ENCODE measurements at places on chromosomes 6 and 20.

- no peak for DNase-seq
Measured at GRCh38 chr6:39590871-39591393, 134.3 kb downstream of the KIF6 start.

GRCh38 chr6:7974938-7975763 is 64.6 kb upstream of the TXNDC5 start:
- DNase-seq = peak; percentile 66

- no peak for DNase-seq
Measured at GRCh38 chr6:95576998-95577303, 384 bp upstream of the MANEA start.

DNA sequence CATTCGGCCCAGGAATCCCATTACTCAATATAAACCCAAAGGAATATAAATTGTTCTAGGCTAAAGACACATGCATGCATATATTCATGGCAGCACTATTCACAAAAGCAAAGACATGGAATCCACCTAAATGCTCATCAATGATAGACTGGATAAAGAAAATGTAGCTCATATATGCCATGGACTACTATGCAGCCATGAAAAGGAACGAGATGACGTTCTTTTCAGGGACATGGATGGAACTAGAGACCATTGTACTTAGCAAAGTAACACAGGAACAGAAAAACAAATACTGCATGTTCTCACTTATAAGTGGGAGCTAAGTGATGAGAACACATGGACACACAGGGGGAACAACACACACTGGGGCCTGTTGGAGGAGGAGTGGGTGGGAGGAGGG is 769.5 kb downstream of the TBC1D32 start:
- DNase-seq = no peak

- no peak for DNase-seq
Measured at GRCh38 chr6:80366714-80367113, 260.2 kb downstream of the BCKDHB start.

- DNase-seq = no peak
Measured at GRCh38 chr6:158572653-158573541, 13.0 kb downstream of the TMEM181 start.

GRCh38 chr6:48110436-48111142 is 408 bp downstream of the PTCHD4 start:
- no peak for DNase-seq

- DNase-seq = no peak
Measured at GRCh38 chr20:57128044-57128757, 138.2 kb downstream of the BMP7 start.

DNA sequence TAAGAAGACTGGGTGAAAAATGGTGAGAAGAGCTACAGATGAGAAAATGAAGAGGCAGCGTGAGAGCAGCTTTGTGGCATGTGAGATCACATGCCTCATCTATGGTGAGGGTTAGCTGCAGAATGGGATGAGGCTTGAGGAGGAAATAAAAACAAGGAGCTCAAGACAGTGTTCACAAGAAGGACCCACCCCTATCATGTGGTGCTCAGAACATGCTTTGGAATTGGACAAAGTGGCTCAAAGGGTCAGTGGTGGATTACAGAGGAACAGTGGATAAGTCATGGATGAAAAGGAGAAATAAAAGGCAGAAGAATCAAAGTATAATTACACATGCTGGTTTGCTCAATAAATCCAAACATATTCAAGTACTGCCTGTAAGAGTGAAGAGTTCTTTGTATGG is 126.9 kb upstream of the UST start:
- no peak for DNase-seq

- DNase-seq = no peak
Measured at GRCh38 chr6:108610957-108611586, 50.4 kb downstream of the FOXO3 start.

DNA sequence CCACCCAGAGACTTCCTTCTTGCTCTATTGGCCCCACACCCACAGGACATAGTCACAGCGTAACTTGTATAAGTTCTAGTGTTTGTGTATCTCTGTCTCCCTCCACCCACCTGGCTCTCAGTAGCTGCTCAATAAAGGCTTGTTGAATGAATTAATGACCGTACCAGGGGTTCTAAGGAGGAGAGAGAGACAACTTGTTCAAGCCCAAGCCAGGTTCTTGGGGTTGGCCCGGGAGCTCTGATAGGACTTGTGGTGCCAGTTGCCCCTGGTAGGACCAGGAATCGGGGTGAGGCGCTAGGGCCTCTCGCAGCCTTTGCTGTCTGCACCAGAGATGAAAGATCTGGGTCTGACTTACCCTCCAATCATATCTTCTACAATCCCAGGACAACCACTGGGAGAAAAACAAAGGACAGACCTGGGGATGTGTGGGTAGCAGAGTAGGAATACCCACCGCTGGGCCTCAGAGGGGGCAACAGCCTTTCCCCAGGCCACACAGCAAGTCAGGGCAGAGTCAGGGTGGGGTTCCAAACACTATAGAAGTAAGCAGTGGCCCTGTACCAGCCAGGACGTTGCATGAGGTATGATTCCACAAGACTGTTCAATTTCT is 5.3 kb upstream of the TGM2 start:
- no peak for DNase-seq

- DNase-seq = no peak
Measured at GRCh38 chr20:41509316-41510200, 108.6 kb downstream of the CHD6 start.

DNA sequence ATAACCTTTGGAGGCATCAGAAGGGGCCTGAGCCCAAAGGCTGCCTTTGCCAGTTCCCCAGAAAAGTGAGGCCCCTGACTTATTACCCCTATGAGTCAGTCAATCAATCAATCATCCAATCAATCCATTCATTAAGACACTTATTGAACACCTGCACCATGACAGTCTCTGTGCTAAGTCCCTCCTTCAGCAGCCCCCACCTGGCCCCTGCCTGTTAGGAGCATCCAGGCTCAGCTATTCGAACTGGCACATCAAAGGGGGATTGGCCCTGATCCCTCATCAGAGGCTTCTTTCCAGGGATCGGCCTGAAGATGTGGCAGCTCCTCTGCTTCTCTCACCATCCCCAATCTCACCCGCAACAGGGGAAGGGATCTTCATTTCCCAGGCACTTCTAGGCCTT is 27.7 kb upstream of the VEGFA start:
- no peak for DNase-seq

GRCh38 chr20:58822748-58823730 is 27.7 kb downstream of the GNAS-AS1 start:
- no peak for DNase-seq

GRCh38 chr6:138528137-138528536 is 28.8 kb upstream of the NHSL1 start:
- no peak for DNase-seq

- DNase-seq = no peak
Measured at GRCh38 chr6:9131616-9132015, 696.3 kb upstream of the SLC35B3 start.

DNA sequence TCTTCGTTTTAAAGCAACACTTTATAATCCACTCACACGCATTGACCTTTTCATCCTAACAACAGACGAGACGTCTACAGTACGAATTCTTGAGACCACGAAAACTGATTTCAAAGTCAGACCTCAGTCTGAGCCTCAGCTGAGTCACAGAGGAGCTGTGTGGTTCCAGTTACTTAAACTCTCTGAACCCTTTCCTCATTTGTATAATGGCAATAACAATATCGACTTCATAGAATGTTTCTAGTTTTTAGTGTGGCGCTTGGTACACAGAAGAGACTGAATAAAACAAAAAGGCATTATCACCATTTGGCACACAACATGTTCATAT is 236.9 kb downstream of the ATXN1 start:
- DNase-seq = no peak

DNA sequence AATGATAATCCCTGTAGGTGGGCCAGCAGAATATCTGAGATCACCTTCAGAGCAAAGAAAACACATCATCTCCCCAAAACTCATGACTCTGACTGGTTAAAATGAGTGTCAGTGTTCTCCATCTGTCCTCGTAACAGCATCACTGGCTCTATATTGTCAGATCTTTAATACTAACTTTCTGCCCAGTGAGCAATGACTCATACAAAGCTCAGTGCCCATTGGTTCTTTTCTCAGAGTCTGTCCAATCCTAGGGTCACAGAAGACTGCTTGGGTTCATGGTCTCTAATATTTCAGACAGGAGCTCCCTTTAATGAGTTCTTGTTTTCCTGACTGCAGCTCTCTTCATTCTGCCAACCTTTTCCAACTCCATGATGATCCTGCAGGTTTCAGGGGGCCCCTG is 36.4 kb downstream of the HLA-DPB1 start:
- no peak for DNase-seq

GRCh38 chr20:43055181-43055884 is 134.4 kb downstream of the PTPRT start:
- no peak for DNase-seq

GRCh38 chr6:55992546-55992945 is 117.2 kb upstream of the BMP5 start:
- DNase-seq = no peak

DNA sequence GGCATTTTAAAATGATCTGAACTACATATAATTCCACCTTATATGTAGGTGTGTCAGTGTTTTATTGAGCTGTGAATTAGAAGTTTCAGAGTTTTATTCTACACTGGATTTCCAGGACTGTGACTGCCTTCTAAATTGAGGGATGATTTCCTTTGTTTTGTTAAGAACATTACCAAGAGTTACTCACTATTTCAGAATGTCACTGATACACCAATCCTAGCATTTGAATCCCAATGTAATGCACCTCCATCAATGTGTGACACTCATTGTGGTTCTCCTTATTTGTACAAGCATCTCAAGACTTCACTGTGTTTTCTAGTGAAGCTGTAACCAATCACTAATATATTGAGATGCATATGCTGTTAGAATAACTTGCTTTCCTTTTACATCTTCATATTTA is 86.8 kb downstream of the PLCB1 start:
- DNase-seq = no peak

GRCh38 chr6:142947714-142948480 is 2.9 kb upstream of the HIVEP2 start:
- DNase-seq = no peak

DNA sequence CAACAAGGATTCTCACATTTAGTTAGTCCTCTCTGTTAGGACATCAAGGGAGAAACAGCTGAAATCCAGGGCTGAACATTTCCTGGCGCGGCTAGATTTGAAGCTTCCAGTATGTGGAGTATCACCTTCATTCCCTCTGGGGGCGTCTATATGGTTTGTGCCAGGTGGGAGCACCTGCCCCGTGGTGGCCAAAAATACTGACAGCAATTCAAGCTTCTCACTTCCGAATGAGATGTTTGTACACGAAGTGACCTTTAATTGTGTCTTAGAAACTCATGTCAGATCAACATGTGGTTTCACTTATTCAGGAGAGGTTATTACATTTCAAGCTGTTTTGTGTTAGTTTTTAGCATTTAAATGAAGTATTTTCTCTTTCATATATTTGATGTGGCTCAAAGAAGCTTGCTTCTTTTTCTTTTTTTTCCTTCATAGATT is 67.3 kb upstream of the ZNF217 start:
- DNase-seq = no peak

GRCh38 chr6:167647737-167648470 is 178.8 kb upstream of the AFDN start:
- no peak for DNase-seq

DNA sequence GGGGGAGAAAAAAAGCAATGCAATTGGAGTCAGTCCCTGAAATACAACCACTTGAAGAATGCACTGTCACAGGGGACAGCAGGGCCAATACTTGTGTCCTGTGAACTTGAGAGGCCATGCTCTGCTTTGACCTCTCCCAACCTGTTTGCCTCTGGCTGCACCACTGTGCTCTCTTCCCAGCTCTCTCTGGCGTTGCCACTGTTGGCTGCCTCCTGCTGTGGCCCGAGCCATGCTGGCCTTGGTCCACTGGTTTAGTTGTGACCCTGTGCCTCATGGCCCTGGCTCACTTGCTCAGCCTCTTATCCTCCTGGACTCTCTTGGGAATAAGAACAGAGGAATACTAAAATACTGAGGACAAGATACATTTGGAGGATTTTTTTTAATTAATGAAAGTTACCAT is 14.5 kb upstream of the FBXO30 start:
- DNase-seq = no peak

GRCh38 chr6:44699082-44699481 is 311.6 kb downstream of the CDC5L start:
- no peak for DNase-seq

GRCh38 chr20:33897313-33897912 is 86.3 kb downstream of the CHMP4B start:
- DNase-seq = no peak

- no peak for DNase-seq
Measured at GRCh38 chr20:29427201-29428060, 1830.0 kb upstream of the DEFB115 start.

DNA sequence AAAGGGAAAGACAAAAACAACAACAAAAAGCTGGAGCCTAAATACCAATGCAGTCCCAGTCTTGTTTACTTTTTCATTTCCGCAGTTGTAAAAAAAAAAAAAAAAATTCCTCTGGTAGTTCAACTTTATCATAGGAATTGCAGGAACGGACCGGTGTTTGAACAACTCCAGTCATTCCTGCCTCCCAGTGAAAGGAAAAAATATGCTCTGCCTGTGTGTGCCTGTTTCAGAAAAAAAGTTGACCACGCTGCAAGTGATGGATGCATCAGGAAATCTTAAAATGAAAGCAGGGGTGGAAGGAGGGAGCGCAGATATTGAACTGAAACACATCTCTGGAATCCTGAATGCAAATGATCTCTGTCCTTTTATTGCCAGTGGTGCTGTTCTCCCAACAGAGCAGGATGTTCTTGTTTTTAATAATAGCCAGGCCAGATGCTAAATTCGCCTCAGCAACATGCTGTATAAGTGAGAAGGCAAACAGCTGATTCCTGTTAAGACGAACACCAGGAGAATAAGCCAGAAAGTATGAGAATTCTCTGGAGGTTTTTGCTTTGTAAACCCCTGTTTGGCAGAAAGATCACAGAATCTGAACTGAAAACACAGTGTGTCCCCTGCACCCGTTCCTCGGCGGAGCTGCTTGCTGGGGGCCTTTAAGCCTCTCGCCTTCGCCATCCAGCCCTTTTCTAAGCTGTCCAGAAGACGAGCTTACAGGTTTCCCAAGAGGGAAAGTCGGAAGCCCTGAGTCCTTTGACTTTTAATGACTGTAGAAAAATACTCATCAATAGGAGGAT is 178.4 kb upstream of the SUPT3H start:
- no peak for DNase-seq

DNA sequence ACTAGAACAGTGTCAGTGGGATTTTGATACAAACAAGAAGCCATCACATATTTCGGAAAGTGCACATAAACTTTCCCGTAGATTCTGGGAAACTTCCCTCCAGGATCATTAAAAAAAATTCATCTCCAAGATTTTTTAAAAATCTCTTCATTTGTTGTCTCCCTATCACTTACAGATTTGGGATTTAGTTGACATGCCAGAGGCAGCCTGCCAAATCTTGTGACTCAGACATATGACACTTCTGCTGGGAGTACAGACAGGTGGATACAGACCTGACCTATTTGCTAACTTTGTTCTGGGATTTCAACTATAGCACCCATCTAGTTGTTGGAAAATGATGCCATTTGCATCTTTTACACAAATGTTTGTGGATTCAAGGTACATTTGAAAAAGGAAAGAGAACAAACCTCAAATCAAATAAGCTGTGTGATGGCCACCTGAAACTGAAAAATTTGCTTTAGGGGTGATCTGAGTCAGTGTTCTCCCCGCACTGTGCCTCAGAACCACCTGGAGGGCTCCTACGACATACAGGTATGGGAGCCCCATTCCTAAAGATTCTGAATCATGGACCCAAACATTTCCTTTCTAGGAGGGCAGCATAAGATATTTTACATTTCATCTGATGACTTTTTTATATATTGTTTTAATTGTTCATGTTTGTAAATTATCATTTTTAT is 21.9 kb upstream of the CD2AP start:
- DNase-seq = no peak

- DNase-seq = no peak
Measured at GRCh38 chr6:81511423-81511822, 241.1 kb downstream of the TENT5A start.

GRCh38 chr20:35271904-35272303 is 6.0 kb downstream of the MMP24OS start:
- DNase-seq = no peak

Data from GF-D8 (cell line).